Umbilical cord (tissue), 2 donors: ENCODE measurements at places on chromosomes 13 and 19.

- peak; percentile 69 for DNase-seq
Measured at GRCh38 chr13:67619351-67619994, 389.3 kb upstream of the PCDH9 start.

DNA sequence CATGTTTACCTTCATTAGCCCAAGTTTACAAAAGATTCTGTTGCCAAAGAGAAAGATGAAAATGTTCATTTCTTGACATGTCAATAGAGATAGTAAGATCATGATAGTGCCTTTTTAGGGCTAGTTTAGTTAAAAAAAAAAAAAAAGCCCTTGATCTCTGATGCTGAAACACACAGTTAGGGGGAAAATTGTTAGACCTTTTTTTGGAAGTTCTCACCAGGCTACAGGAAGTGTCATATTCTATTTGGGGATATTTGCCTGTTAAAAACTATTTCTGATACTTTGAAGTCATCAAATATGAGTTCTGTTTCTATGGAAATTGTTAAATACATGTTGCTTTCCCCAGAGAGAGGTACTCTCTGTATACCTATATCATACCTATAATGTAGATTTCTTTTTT lies 21.6 kb downstream of the SLAIN1 start:
- DNase-seq, result no peak

DNA sequence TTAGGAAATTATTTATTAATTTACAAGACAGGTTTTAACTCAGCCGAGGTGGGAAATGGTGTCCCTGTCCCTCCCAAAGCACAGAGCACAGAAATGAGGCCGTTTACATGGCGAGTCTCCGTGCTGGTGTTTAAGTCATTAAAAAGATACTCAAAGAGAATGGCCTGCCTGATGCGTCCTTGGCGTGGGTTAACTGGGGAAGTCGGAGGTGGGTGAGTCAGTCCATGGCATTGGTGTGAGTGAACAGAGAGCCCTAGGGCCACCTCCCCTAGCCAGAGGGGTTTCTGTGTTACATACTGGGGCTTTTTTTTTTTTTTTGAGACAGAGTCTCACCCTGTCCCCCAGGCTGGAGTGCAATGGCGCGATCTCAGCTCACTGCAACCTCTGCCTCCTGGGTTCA lies 3.9 kb downstream of the FEM1A start:
- no peak for DNase-seq

DNA sequence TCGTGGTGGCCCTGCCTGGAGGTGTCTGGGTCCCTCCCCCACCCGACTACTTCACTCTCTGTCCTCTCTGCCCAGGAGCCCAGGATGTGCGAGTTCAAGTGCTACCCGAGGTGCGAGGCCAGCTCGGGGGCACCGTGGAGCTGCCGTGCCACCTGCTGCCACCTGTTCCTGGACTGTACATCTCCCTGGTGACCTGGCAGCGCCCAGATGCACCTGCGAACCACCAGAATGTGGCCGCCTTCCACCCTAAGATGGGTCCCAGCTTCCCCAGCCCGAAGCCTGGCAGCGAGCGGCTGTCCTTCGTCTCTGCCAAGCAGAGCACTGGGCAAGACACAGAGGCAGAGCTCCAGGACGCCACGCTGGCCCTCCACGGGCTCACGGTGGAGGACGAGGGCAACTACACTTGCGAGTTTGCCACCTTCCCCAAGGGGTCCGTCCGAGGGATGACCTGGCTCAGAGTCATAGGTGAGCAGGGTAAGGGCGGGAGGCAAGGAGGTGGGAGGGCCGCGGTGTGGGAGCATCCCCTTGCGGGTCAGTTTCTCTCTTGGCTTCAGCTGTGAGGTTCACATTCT lies 19.2 kb downstream of the NECTIN2 start:
- DNase-seq, result no peak

- DNase-seq, result no peak
Measured at GRCh38 chr13:39783051-39783450, 127.6 kb downstream of the COG6 start.

GRCh38 chr13:55869648-55870047 lies 1271.1 kb upstream of the PRR20A start:
- no peak for DNase-seq

DNA sequence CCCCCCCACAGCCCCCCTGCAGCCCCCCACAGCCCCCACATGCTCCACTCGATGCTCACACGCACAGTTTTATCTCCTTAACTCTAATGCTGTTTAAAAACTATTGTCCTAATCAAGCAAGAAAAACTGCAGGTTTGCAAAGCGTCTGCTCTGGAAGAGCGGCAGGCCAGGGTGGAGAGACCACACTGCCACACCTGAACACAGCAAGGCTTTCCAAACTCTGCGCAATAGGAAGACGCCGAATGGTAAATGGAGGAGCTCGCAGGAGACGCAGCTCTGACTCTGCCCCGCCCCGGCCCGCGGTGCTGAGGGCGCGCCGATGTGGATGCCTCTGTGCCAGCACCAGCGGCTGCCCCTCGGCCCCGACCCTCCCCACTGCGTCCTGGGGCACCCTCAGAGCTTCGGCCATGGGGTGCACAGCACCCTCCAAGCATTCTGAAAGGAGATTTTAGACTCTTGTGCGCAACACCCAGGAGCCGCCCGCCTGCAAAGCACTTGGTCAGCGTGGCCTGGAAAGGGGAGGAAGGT lies 32.4 kb downstream of the RASA3 start:
- peak; percentile 56 for DNase-seq

DNA sequence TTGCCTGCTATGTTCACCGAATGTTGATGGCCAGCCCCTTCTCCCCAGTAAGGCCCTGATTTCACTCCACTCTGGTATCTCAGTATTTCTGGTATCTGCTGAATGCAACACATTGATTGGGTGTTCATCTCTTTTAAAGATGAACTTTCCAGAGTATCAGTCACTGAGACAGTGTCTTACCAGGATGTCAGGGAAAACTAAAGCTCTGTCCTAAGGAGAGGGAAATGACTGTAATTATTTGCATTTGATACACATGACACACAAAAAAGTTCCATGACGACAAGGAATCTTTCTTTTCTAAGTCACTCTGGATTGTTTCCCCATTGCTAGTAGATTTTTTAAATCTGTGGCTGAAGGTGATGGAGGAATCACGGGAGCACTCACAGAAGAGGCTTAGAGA lies 2.2 kb downstream of the GPC5 start:
- no peak for DNase-seq
